Stimulated activated CD8-positive, alpha-beta memory T cell treated with anti-CD3 and anti-CD28 coated beads, Interleukin-4, amount 100 ng/mL, for 4 hours (primary cell): ENCODE measurements at places on chromosomes 1 and 21.

- no peak for DNase-seq
Measured at GRCh38 chr1:157403608-157404007, 148.7 kb downstream of the FCRL5 start.

DNA sequence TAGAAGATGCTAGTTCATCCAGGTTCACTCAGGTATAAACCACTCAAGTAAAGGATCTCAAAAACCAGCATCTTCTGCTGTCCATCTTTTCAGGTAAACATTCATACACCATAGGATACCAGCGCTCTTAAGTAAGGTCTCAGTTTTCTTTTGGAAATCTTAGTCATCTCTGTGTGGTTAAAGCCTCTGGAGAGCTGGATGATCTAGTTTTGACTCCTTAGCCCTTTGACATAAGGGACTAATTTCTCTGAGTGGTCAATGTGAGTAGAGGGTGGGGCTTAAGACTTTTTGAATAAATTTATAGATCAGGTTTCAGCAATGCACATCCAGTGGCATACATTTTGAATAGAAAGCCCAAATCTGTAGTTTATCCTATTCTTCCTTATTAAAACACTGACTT lies 92.3 kb downstream of the CTH start:
- no peak for DNase-seq

DNA sequence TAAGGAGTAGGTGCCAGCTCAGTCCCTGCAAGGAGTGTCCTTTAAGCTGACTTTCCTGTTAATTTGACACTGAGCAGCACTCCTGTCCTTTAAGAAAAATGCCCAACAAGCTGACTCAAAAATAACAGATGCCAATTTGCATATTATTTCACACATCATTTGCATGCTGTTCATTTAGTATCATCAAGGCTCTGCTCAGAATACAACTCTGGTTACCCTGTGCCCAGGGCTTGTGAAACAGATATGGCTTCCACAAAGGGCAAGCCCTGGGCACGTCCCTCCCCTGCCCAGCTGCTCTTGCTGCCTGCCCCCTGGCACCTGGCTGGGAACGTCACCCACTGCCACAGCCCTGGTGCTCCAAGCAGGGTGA lies 10.3 kb downstream of the KCNN3 start:
- DNase-seq, result no peak

DNA sequence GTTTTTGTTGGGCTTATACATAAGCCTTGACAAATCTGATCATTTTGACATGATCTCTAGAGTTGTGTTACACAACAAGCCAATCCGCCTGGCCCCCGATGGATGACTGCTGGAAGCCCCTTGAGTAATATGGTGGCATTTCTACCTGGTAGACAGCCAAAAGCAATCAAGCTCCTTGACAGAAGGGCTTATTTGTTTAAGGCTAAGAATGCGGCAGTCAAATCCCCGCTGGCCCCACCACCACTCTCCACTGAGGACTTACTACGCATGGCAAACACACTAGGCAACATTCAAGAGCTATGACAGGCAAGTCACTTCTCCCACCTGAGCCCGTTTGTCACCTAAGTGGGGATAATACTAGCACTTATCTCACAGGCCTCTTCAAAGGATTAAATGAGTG lies 33.4 kb upstream of the C1orf198 start:
- DNase-seq, result no peak

- DNase-seq, result no peak
Measured at GRCh38 chr1:25689686-25690381, 73.2 kb downstream of the MAN1C1 start.

DNA sequence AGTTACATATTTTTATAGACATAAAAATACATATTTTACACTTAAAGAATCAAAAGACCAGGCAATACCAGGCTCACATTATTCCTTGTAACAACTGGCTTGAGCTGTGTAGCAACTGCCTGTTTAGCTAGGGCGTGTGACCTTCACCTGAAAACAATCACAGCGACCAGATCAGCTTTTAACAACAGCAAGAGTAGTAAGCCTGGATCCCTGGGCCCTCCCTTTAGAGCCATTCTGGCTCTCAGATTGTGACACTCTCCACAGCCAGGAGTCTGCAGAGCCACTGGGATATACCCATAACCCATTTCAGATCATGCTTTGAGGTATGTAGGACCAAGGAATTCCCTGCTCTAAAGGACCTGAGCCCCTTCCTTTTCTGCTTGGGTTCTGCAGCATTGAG lies 29.4 kb upstream of the GNG4 start:
- DNase-seq, result no peak

DNA sequence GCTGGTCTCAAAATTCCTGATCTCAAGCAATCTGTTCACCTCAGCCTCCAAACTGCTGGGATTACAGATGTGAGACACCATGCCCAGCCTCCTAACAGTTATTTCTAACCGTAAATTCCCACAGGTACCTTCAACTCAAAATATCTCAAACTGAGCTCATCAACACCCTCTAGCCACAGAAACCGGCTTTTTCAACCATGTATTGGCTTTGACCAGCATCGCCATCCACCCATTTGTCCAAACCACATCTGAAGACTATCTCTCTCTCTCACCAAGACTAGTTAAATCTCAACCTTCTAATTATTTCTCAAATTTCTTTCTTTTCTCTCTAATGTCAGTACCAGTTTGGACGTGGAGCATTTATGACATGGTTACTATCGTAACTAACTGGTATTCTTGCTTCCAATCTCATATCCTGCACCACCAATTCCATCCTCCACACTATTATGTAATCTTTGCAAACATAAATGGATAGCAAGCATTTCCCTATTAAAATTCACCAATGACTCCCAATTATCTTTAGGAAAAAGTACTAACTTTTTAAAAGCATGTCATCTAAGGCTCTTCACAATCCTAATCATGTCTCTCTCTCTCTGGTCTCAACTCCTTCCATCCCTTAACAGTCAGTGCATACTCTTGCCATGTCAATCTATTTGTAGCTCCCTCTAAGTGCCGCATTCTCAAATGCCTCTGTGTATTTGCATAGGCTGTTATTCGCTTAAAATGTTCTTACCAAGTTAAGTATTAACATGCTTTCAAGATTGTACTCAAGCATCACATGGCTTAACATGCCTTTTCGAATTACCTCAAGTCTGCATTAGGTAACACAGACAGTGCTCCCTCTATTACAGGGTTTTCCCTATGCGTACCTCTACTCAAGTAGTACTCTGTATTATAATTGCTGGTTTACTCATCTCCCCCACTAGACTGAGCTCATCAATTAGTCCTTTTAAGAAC lies 18.1 kb downstream of the RSBN1 start:
- no peak for DNase-seq

DNA sequence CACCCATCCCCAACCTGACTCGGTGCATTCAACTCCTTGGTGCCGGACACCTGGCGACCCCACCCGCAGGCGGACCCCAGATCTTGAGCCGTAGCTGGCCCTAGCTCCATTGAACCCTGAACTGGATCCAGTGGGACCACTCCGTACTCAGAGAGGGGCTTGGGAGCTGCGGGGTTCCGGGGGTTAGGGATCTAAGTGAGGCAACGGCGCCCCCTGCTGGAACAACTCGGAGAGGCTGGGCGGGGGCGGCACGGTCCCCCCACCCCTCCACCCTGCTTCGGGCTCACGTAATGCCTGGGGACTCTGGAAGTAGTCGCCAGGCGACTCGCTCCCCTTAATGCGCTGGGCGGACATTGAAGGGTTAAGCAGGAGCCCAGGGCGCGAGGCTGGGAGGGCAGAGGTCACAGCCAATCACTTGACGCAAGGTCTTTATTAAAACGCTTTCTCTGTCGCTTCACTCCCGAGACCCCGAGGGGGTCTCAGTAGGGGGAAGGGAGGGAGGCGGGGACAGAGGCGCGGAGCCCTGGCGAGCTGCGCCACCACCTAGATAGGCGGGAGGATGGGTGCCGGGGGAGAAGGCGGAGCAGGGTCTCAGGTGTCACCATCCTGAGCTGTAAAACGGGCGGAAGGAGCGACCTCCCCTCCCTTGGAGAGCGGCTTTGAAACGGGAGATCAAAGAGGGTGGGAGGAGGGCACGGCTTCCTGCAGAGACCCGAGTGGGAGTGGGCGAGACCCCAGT lies 704 bp upstream of the CRABP2 start:
- no peak for DNase-seq

- DNase-seq, result no peak
Measured at GRCh38 chr1:240171907-240172306, 80.2 kb downstream of the FMN2 start.

DNA sequence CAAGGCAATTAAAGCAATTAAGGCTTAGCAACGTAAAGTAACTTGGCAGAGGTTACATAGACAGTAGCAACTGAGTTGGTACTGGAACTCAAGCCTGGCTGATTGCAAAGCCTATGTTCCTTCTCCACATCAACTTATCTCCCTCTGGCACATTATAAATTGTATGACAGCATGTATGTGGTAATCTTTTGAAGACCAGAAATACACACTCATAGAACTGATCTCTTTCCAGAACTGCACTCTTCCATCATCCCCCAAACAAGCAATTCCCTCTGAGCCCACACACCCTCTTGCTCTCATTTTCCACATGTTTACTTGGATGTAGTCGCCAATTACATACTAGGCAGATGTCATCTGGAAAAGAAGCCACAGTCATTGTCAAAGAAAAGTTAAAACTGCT lies 502.2 kb downstream of the PLPP3 start:
- no peak for DNase-seq

GRCh38 chr1:214753236-214753852 lies 150.3 kb downstream of the CENPF start:
- no peak for DNase-seq

- no peak for DNase-seq
Measured at GRCh38 chr1:5678759-5679158, 313.5 kb downstream of the NPHP4 start.

GRCh38 chr1:118323246-118323645 lies 138.2 kb upstream of the SPAG17 start:
- DNase-seq, result no peak

- DNase-seq, result no peak
Measured at GRCh38 chr1:241675983-241676382, 23.9 kb downstream of the WDR64 start.

GRCh38 chr1:109243221-109243620 lies 6.1 kb upstream of the CELSR2 start:
- DNase-seq, result no peak

DNA sequence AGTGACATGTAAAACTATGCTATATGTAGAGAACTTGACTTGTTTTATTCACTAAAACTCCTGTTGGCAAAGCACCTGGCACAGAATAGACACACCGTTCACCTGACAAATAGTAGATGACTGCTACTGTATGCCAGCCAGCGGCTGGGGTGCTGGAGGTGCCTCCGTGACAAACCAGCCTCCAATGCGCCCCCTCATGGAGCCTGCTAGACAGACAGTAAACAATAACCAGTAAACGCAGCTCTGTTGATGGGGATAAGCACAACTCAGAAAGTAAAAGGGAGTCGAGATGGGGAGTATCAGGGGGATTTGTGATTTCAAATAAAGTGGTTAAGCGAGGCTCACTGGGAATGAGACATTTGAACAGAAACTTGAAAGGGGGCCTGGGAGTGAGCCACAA lies 107.2 kb downstream of the PRDM2 start:
- DNase-seq, result no peak

DNA sequence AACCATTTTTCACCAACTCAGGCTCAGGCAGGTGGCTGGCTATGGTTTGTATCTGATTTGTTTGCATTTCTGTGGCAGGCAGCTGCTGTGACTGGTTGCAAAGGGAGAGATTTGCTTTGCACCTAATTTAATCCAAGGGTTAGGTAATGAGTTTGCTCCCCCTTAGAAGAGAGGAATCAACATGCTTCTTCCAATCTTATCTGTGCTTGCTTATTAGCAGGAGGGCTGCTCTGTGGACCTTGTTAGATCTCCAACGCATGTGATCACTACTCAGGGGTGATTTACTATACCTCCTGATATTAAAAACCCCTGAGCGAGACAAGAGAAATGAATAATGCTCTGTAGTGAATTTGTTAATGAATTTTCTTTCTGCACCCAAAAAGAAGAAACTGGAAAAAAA lies 20.5 kb downstream of the OLFML3 start:
- DNase-seq, result no peak

DNA sequence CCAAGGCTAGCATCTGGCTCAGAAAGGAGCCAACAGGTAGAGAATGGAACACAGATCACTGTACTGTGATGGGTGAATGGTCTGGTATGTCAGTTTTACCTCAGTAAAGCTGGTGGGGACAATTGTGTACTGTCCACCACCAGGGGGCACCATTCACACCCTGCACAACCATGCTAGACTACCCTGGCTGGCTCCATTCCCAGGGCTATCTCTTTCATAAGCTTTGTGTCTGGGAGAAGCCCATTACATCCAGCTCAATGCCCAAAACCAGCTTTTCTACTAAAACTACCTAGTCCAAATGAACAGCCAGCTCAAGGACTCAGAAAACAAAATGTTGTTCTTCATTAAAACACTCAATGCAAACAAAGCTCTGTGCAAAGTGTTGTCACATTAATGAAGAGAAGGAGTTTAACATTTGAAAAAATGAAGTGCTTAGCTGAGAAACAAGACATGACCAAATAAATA lies 62.0 kb upstream of the RASAL2 start:
- DNase-seq, result no peak

GRCh38 chr1:20437640-20438039 lies 48.4 kb downstream of the CAMK2N1 start:
- DNase-seq, result no peak

DNA sequence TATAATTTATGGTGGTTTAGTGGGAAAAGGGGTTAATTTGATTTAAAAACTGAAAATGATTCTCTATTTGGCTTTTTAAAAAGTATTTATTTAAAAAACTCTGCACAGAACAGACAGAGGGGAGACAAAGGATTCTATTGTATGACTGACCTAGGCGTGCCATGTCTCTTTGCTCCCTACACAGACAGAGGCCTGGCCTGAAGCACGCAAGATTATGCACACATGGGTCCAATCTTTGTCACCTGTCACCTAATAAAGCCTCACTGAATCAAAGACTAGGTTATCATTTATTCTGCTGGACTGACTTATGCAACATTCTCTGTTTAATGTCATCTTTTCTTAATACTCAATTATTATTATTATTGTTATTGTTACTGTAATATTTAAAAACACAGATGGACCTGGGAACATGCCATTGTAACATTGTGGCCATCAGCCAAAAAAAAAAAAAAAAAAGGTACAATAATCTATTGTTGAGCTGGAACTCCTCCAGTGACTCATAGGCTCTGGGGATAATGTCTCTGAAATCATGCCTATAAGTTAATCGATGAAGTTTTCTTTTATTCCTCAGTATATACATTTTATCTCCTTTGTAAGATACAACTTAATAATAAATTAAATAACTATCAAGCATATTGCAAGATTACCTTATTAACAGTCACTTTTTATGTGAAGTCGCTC lies 112.1 kb downstream of the RUNX1 start:
- DNase-seq, result no peak

DNA sequence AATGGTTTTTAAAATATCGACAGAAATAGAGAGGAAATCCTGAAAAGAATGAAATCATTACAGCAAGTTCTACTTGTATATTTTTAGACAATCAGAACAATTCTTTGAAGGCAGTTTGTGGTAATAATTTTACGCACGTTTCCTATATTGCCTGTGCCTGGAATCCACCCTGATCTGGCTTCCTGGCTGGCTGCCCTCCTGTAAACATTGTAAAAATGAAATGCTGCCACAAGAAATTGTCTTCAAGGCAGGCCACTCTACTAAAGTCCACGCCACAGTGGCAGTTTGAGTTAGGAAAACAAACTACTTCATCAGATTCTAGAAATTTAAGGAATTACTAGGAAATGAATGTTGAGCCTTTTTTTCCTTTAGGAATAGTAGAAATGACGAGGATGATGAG lies 454.5 kb upstream of the NR5A2 start:
- DNase-seq, result no peak
